ENCODE measurements at places on chromosomes 7 and 10.

- no peak for DNase-seq
These were observed 399.7 kb downstream of the CDC14C start for GRCh38 chr7:49324040-49324439.

GRCh38 chr10:93768892-93769291 lies 11.2 kb downstream of the LGI1 start:
- no peak for DNase-seq

DNA sequence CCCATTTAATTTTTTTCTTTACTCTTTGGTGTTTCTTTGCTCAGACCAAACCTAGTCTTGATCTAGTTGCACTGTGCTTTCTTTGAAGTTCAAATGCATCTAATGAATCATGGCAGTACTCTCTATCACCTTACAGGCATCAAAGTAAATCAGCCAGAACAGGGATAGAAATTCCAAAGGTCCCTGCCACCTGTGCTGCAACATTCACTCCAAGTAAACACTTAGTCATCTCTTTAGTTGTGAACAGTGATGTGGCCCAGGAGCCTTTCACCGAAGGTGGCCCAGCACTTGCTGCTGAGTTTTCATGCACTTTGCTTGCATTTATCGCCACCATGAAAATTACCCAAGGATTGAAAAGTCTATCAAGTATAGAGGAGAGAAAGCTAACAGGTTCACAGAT lies 314.1 kb upstream of the ETV1 start:
- DNase-seq, result no peak

DNA sequence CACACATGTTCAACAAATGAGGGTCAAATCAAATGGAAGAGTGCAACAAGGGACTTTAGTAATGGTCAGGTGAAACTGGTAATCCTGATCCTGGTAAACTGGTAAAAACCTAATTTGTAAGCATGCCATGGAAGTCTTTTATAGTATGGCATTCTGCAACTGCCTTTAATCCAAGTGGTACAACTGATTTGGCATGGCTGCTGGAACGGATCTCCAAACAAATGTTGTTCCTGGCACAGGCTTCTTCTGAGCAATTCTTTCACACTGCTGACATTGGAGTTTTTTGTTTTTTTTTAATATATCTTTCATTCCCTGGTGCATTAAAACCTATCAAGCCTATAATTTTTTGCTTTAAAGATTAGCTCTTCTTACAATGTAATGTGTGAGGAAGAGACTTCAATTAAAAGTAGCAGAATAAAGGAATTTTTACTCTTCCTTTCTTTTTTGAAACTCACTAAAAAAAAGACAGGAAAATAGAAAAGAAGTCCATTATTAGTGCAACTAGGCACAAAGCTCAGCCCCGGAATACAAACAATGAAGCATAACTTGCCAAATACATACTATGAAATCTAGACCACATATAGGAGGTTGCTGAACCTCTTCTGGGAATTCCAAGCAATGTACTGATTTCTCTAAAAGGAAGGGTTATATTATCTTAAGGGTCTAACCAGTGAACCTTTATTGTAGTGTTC lies 79.3 kb upstream of the OIT3 start:
- DNase-seq, result no peak

All from uterus (tissue), 4 donors.